ENCODE measurements at places on chromosomes 3 and 15. TPM values are rescaled to one million over a fixed set of nuclear protein-coding genes. Genes with fewer than 3 reads are reported as not detected.

Gene ALDH1A2
- 7.4 TPM for total RNA-seq

Gene DHX36
- total RNA-seq, result 141 TPM

Gene CD86
- total RNA-seq, result 1.8 TPM

Gene MINDY4B
- total RNA-seq, result not detected

Gene GLDN
- 5.3 TPM for total RNA-seq

Gene THAP10
- 6.0 TPM for total RNA-seq

Gene EPHA3
- 55.6 TPM for total RNA-seq

Gene ZDHHC23
- total RNA-seq, result 11.3 TPM

Gene FRMD4B
- total RNA-seq, result 30.7 TPM

Gene MYL3
- 1.2 TPM for total RNA-seq

Gene PRR23A
- not detected for total RNA-seq

Gene C3orf33
- total RNA-seq, result 15.9 TPM

Gene CHST13
- 0.23 TPM for total RNA-seq

Gene TSC22D2
- total RNA-seq, result 25.8 TPM

Gene P4HTM
- 68.3 TPM for total RNA-seq

Gene NRROS
- total RNA-seq, result 0.92 TPM

Gene MOBP
- total RNA-seq, result 0.92 TPM

Gene STAB1
- total RNA-seq, result 16.8 TPM

Gene INSYN1
- total RNA-seq, result 36.0 TPM

Gene XCR1
- total RNA-seq, result not detected

Gene USF3
- total RNA-seq, result 16.8 TPM

Gene TLNRD1
- 8.1 TPM for total RNA-seq

Gene LRRC15
- not detected for total RNA-seq

Gene NCKIPSD
- total RNA-seq, result 9.2 TPM

Gene SLC9C1
- total RNA-seq, result 0.23 TPM

Gene GPR156
- 1.4 TPM for total RNA-seq

Gene LRRK1
- total RNA-seq, result 3.0 TPM

Gene CSTA
- 1.4 TPM for total RNA-seq
